Activated CD4-positive, alpha-beta T cell treated with anti-CD3 and anti-CD28 coated beads, Interleukin-2, amount 10 ng/mL, durations not matched to agents 24 days and 14 days (primary cell): ENCODE measurements at places on chromosomes 2 and 18. TPM values are rescaled to one million over a fixed set of nuclear protein-coding genes. Genes with fewer than 3 reads are reported as not detected.

DNA sequence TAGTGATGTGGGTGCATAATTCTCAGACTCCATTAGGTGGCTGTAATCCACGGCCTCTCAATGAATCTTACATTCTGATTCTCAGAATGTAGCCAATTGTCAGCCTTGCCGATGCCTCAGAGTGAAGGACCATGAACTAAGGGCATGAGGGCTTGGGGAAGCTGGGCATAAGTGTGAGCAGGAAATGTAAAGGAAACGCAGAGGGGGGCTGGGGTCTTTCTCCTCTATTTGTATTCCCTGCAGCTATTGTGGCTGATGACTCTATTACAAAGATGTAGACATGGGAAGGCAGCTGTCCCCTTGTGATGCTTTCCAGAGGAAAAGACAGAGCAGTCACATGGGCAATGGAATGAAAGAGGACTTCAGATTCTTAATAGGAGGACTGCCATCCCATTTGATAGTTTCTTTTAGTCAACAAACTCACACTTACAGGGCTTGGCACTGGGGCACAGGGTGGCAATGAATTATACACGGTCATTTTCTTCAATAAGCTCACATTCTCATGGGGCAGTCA, 353.2 kb upstream of the PKDCC start:
- H3K27ac ChIP-seq: no peak overlapping the region
- no peaks in the 10 kb centered on the region for H3K36me3 ChIP-seq
- peaks cover 4% of the 10 kb centered on the region for H3K27me3 ChIP-seq
- DNase-seq: no peak
- H3K4me1 ChIP-seq: no peaks in the 10 kb centered on the region
- no peak overlapping the region for H3K4me3 ChIP-seq

DNA sequence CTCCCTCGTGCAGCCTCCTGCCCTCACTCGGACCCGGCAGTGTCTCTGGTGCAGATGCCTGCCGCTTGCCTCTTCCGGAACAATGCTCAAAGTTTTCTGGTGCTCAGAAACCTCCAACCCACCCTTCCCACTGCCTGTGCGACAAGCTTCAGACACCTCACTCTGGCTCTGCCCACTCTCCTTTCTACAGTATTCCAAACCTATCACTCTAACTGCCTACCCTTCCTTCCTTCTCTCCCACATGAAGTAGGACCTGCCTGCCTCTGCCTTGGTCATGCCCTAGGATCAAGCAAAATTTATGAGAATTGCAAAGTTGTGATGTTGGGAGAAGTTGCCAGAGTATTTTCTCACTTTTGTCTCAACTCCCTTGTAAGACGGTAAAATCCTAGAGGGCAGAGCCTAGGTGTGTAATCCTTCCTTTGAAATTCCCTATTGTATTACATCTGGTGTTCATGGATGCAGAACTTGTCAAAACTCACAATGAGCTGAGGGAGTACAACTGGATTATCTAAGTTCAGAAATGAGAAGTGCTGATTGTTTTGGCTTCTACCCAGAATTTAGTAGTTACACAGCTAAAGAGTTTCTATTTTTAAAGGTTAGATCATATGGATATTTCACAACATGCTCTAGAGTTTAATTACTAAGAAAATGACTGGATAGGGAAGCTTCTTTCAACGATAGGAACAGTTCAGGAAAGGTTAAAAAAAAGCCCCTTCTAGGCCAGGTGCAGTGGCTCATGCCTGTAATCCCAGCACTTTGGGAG, 7.2 kb downstream of the NPC1 start:
- H3K27me3 ChIP-seq: no peaks in the 10 kb centered on the region
- peaks cover 55% of the 10 kb centered on the region for H3K4me1 ChIP-seq
- H3K36me3 ChIP-seq: peaks cover 41% of the 10 kb centered on the region
- H3K4me3 ChIP-seq: no peak overlapping the region

NAT8 gene
- not detected in 2 replicates for total RNA-seq

GRCh38 chr18:53941601-53942338, 282.7 kb downstream of the MBD2 start:
- H3K27ac ChIP-seq: no peak overlapping the region
- no peaks in the 10 kb centered on the region for H3K27me3 ChIP-seq
- DNase-seq: no peak
- peaks cover 6% of the 10 kb centered on the region for H3K4me1 ChIP-seq

DNA sequence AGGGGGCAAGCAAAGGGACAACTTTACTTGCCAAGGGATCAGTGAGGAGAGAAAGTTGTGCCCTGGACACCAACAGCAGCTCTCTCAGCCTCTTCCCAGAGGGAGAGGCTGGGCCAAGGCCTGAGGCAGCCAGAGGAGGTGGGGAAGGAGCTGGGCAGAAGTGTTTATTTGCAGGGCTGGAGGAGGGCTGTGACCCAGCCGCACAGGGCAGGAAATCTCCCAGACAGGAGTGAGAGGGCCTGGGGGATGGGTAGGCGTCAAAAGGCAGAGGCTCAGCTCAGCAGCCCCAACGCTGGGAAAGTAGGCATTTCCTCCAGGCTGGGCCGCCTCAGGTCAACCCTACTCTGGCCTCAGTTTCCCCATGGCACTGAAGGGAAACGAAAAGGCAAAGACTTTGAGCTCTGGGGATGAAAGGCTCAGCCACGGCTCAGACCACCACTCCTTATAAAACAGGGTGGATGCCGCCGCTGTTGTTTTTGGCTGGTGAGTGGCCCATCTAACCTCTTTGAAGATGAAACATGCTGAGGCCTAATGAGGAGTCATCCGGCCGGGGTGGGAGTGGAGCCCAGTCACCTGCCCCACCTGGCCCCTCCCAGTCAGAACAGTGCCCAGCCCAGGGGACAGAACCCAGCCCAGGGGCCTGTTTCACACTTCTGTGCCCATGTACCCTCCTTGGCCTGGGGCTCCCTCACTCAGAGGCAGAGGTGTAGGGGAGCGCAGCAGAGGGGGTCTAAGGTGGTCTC, 21.9 kb upstream of the SEMA4C start:
- peaks cover 29% of the 10 kb centered on the region for H3K4me1 ChIP-seq
- no peaks in the 10 kb centered on the region for H3K36me3 ChIP-seq
- H3K4me3 ChIP-seq: peak overlapping the region; percentile 39
- DNase-seq: peak; percentile 77
- peaks cover 2% of the 10 kb centered on the region for H3K27me3 ChIP-seq

DNER gene
- not detected in 2 replicates for total RNA-seq

SP100 gene
- 162 and 165 TPM in 2 replicates for total RNA-seq

DNA sequence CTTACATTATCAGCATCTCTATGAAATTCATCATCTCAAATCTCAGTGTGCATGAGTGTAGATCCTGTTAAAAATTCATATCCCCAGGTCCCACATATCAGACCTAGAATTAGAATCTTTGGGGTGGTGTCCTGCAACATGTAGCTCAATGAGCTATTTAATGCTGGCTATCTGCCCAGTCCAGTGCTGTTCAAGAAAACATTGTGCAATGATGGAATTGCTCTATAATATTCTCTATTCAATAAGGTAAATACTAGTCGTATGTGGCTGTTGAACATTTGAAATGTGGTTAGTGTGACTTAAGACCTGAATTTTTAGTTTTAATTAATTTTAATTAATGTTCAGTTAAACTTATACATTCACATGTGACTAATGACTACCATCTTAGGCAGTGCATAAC, 127.4 kb downstream of the NOL4 start:
- H3K36me3 ChIP-seq: no peaks in the 10 kb centered on the region
- no peak overlapping the region for H3K4me3 ChIP-seq
- H3K27ac ChIP-seq: no peak overlapping the region
- H3K4me1 ChIP-seq: no peaks in the 10 kb centered on the region
- no peaks in the 10 kb centered on the region for H3K27me3 ChIP-seq
- DNase-seq: no peak

DNA sequence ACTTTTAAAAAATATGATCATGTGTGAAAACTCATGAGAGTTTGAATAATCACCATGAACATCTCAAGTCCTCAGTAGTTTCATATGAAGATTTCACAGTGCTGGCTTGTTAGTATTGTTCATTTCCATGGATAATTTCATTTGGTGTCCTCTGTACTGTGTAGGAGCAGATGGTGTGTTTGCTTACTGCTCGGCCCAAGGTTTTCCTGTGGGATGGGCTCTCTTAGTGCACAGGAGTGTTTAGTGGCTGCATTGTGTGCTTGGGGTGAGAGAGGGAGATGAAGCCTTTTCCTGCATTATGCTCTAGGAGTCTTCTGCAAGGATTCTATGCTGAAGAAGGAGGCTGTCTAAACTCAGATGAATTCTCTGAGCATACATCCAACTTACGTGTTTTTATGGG, 270.6 kb downstream of the SOCS6 start:
- no peaks in the 10 kb centered on the region for H3K36me3 ChIP-seq
- H3K27ac ChIP-seq: no peak overlapping the region
- no peaks in the 10 kb centered on the region for H3K4me1 ChIP-seq
- no peak overlapping the region for H3K4me3 ChIP-seq

DUSP19 gene
- 1.0 and 2.3 TPM in 2 replicates for total RNA-seq

GRCh38 chr2:46257476-46257875, 39.7 kb upstream of the EPAS1 start:
- H3K4me1 ChIP-seq: peaks cover 1% of the 10 kb centered on the region
- H3K4me3 ChIP-seq: no peak overlapping the region
- no peak overlapping the region for H3K27ac ChIP-seq
- no peak for DNase-seq

DNA sequence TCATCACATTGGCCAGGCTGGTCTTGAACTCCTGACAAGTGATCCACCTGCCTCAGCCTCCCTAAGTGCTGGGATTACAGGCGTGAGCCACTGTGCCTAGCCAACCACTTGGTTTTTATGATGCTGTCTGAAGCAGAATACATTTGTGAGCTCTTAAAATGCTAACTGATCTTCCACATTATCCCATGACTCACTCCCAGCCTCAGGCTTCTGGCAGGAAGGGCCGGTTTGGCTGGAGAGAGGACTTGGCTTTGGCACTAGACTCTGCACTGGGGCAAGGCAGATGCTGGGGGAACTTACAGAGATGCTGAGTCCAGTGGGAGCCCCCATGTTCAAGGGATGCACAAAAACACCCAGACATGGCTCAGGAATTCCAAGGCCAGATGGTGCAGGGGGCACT, 40.5 kb upstream of the SH3BP4 start:
- peaks cover 2% of the 10 kb centered on the region for H3K27me3 ChIP-seq
- H3K4me1 ChIP-seq: peaks cover 2% of the 10 kb centered on the region
- no peak overlapping the region for H3K4me3 ChIP-seq
- H3K36me3 ChIP-seq: no peaks in the 10 kb centered on the region
- no peak overlapping the region for H3K27ac ChIP-seq
- no peak for DNase-seq

POTEJ gene
- total RNA-seq: not detected in 2 replicates

HAAO gene
- total RNA-seq: 0.26 and 0.73 TPM in 2 replicates

GRCh38 chr2:10366601-10367270, 64.0 kb downstream of the HPCAL1 start:
- peaks cover 7% of the 10 kb centered on the region for H3K4me1 ChIP-seq
- no peak for DNase-seq
- no peaks in the 10 kb centered on the region for H3K36me3 ChIP-seq
- H3K4me3 ChIP-seq: no peak overlapping the region
- H3K27ac ChIP-seq: no peak overlapping the region
- H3K27me3 ChIP-seq: no peaks in the 10 kb centered on the region

- H3K4me3 ChIP-seq: no peak overlapping the region
- H3K27me3 ChIP-seq: peaks cover 3% of the 10 kb centered on the region
These were observed 35.5 kb upstream of the C1D start for GRCh38 chr2:68098291-68098797.

- H3K27me3 ChIP-seq: peaks cover 3% of the 10 kb centered on the region
- H3K4me3 ChIP-seq: no peak overlapping the region
- no peaks in the 10 kb centered on the region for H3K4me1 ChIP-seq
These were observed 70.8 kb upstream of the CDC42EP3 start for GRCh38 chr2:37742286-37742685.

CD8B gene
- total RNA-seq: 0.50 TPM in 1 of 2 replicates, not detected in the other

GRCh38 chr2:102437122-102437521, 14.2 kb downstream of the IL18RAP start:
- H3K4me1 ChIP-seq: peaks cover 31% of the 10 kb centered on the region
- peaks cover 39% of the 10 kb centered on the region for H3K36me3 ChIP-seq
- H3K27ac ChIP-seq: peak overlapping the region; percentile 96
- no peak for DNase-seq

- H3K27me3 ChIP-seq: no peaks in the 10 kb centered on the region
- no peak overlapping the region for H3K27ac ChIP-seq
- no peaks in the 10 kb centered on the region for H3K36me3 ChIP-seq
- H3K4me1 ChIP-seq: no peaks in the 10 kb centered on the region
- H3K4me3 ChIP-seq: no peak overlapping the region
- DNase-seq: no peak
These were observed 262.5 kb upstream of the RAB6C start for GRCh38 chr2:129716781-129717559.

IL1B gene
- 0.33 and 0.92 TPM in 2 replicates for total RNA-seq

- no peaks in the 10 kb centered on the region for H3K36me3 ChIP-seq
- H3K4me1 ChIP-seq: no peaks in the 10 kb centered on the region
- peaks cover 15% of the 10 kb centered on the region for H3K27me3 ChIP-seq
- no peak overlapping the region for H3K27ac ChIP-seq
These were observed 37.0 kb upstream of the TMEM18 start for GRCh38 chr2:714005-714741.

GRCh38 chr2:194332799-194333490, 1324.1 kb upstream of the SLC39A10 start:
- no peaks in the 10 kb centered on the region for H3K36me3 ChIP-seq
- H3K4me3 ChIP-seq: no peak overlapping the region
- no peak overlapping the region for H3K27ac ChIP-seq
- no peaks in the 10 kb centered on the region for H3K27me3 ChIP-seq
- DNase-seq: no peak

DNA sequence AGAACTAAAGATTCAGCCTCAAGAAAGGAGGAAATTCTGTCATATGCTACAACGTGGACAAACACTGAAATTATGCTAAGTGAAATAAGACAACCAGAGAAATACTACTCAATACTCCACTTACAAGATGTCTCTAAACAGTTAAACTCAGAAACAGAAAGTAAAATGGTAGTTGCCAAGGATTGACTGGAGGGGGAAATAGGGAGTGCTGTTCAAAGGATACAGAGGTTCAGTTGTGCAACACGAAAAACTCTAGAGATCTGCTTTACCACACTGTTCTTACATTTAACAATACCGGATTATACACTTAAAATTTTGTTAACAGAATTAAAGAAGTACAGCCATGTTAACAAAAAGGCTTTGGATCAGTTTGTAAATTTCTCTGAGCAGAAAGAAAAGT, 39.8 kb upstream of the C2orf15 start:
- no peak overlapping the region for H3K27ac ChIP-seq
- H3K27me3 ChIP-seq: no peaks in the 10 kb centered on the region
- DNase-seq: peak; percentile 13
- H3K4me3 ChIP-seq: no peak overlapping the region
- no peaks in the 10 kb centered on the region for H3K36me3 ChIP-seq

TMEM178A gene
- 0.14 TPM in 1 of 2 replicates, not detected in the other for total RNA-seq

CHPF gene
- 37.8 and 38.3 TPM in 2 replicates for total RNA-seq

DNA sequence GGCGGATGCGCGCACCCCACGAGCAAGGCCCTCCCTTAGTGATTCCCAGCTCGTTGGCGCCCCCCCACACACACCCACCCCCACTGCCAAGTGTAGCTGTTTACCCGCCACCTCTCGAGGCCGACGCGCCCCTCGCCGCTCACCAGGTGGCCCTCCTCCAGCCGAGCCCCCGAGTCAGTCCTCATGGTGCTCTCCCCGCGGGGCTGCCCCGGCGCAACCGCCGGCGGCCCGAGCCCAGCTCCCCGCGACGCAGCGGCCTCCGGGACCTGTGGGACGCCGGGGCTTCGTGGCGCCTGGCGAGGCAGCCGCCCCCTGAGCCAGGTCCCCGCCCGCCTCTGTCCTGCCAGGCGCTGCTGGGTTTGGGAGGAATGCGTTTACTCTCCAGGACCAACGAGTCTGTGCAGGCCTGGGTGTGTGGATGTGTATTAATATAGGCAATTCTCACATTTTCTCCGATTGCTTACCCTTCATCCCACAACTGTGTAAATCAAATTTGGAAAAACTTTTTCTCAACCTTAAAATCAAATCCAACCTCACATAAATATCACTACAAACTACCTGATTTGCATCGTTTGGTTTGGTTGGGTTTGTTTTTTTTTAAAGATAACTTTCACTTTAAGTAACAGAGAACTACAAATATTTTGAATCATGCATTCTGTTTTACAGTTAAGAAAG, at the start of gene TMEM237:
Gene TMEM237, minus strand, starts transcription at position 288 of the 675 bp plus-strand sequence. Its CDS starts 103 bp downstream, at position 185.
- H3K4me1 ChIP-seq: peaks cover 14% of the 10 kb centered on the region
- H3K4me3 ChIP-seq: peak within 1 kb of the TSS; percentile 84
- H3K27me3 ChIP-seq: peaks cover 4% of the 10 kb centered on the region
- peak; percentile 83 for DNase-seq
